Activated naive CD4-positive, alpha-beta T cell treated with anti-CD3 and anti-CD28 coated beads, Interleukin-2, amount 50 U/mL, for 72 hours (primary cell): ENCODE measurements at places on chromosomes 16 and 17.

- DNase-seq, result no peak
These were observed 839 bp downstream of the SLC25A35 start for GRCh38 chr17:8294361-8294760.

GRCh38 chr17:43658900-43659299 lies 2.8 kb downstream of the MEOX1 start:
- no peak for DNase-seq

DNA sequence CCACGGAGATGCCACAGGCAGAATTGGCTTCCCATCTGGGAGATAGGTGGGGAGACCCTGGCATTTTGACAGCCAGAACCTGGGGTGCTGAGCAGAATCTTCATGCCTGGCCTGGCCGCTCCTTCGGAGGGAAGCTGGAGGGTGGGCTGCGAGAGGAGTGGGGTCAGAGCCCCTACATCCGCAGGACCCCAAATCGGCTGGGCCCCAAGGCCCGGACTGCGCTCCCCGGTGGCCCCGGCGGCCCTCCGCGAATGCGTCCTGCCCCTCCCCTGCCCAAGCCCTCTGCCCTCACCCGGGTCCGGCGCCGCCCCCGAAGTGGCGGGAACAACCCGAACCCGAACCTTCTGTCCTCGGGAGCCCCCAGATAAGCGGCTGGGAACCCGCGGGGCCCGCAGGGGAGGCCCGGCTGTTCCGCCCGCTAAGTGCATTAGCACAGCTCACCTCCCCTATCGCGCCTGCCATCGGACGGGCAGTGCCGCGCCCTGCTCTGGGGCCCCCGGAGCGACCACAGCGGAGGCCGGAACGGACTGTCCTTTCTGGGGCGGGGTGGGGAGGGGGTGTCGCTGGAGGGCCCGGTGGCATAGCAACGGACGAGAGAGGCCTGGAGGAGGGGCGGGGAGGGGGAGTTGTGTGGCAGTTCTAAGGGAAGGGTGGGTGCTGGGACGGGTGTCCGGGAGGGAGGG lies 850 bp upstream of the PNMT start:
- DNase-seq, result no peak

DNA sequence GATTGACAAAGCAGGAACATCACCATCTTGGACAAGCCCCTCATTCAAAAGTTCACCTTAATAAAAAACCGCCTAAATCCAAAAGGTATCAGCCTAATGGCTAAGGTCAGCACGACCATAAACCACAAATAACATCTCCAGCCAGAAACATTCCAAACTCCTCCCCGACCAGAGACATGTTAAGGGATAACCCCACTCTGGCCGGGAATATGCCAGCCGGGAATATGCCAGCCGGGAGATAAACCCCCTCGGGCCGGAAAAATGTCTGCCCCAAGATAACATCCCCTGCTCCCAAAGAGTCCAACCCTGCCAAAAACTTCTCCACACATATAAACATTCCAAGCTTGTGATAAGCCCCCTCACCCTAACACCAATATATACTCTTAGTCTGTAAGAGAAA lies 1.4 kb downstream of the DHX33 start:
- no peak for DNase-seq

DNA sequence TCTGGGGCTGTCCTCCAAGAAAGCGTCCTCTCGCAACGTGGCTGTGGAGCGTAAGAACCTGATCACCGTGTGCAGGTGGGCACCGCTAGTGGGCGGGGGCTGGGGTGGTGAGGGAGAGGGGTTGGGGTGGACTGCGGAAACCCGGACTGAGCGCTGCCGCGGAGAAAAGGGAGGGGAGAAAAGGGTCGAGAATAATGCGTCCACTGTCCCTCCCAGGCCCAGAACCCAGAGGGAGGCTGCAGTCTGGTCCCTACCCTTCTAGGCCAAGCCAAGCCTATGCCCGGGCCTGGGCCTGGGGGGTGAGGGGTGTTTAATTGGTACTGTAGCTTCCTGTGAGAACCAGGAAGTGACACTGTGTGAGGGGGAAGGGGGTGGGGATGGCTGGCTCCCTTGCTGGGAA lies 464 bp downstream of the RUNDC3A start:
- DNase-seq, result no peak
